ENCODE measurements at places on chromosomes 5 and 9.

DNA sequence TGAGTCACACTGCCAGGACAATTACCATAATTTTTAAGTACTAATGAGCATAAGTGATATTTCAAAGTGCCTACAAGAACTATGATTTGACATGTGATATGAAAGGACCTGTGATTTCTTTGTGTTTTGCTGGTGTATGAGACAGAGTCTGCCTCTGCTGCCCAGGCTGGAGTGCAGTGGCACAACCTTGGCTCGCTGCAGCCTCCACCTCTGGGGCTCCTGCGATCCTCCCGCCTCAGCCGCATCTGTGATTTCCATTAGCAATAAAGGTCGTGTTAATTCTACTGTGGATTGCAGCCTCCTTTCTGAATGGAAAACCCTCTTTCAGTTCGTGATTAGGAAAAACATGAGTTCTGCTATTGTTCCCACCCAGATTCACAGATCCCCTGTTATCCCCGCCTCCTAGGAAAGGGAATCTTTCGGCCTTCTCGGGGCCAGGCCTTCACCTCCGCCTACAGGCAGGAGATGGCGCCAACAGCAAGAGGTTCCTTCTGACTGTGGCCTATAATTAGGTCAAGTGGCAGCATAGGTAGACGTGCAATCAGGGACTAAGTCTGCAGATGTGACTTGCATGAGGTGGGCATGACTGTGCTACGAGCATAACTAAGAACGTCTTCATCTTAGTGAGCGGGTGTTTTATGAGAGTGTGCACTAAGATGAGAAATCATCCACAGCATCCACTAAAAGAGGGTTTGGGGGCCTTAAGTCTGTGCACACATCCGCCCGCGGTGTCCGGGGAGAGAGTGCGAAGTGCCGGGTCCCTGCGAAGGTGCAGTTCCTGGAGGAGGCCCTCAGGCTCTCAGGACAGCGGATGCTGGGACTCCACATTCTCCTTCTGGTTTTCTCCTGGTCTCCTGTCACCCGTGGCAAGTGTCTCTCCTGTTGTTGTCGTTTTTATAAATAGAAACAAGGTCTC is 23.1 kb downstream of the TRIM7 start:
- DNase-seq, result peak; percentile 83

- no peak for DNase-seq
These were observed 166.6 kb downstream of the AP3B1 start for GRCh38 chr5:78127875-78128274.

GRCh38 chr9:117394655-117395054 is 20.2 kb downstream of the ASTN2 start:
- no peak for DNase-seq

- no peak for DNase-seq
These were observed 87.2 kb downstream of the TLE4 start for GRCh38 chr9:79658926-79659325.

DNA sequence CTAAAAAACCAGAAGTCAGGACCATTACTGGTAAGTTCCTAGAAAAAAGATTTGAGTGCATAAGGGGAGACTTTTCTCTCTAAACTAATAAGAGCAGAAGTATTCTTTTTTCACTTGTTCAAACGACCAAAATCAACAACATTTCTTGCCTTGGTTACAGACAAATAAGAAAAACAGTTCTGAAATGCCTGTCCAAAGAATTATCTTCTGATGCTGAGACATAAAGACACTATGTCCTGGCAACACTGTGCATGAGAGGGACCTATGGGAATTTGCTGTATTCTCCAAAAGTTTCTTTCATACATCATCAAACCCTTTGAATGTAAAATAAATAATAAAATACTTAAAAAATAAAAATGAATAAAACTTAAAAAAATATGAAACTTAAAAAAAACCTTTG is 50.4 kb downstream of the ZNF474 start:
- no peak for DNase-seq

- DNase-seq, result no peak
These were observed 7.2 kb upstream of the IRX2 start for GRCh38 chr5:2758632-2759031.

DNA sequence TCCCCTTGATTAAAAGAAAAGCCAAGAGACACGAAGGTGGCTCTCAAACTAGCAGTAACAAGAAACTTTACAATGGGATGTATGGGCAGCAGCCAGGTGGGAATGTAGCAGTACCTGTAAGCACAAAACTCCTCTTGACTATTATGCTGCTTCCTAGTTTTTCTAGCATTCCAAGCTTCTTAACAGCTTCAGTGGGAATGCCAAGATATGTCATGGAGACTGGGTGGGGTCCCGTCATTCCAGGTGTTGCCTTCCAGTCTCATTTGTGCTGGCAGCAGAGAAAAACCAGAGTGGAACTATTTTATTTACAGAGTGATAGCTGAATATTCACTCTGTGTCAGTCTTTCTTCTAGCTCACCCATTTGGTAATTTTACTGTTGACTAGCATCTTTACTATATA is 236.6 kb downstream of the ARL15 start:
- DNase-seq, result no peak

DNA sequence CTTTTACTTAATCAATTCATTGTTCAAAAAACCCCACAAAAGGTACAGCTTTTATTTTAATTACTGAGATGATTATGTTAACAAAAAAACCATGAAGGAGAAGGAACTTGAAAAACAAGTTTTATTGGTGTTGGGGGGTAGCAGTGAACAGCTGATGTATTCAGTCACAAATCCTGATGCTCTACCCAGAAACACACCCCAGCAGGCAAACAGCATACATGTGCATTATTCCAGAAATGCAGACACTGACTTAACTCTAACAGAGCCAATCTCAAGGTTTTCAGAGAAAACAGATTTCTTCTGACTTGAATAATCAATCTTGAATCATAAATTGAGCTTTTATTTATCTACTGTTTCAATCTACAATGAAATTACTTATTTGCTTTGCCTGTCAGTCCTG is 175.2 kb downstream of the ZSWIM6 start:
- peak; percentile 6 for DNase-seq

DNA sequence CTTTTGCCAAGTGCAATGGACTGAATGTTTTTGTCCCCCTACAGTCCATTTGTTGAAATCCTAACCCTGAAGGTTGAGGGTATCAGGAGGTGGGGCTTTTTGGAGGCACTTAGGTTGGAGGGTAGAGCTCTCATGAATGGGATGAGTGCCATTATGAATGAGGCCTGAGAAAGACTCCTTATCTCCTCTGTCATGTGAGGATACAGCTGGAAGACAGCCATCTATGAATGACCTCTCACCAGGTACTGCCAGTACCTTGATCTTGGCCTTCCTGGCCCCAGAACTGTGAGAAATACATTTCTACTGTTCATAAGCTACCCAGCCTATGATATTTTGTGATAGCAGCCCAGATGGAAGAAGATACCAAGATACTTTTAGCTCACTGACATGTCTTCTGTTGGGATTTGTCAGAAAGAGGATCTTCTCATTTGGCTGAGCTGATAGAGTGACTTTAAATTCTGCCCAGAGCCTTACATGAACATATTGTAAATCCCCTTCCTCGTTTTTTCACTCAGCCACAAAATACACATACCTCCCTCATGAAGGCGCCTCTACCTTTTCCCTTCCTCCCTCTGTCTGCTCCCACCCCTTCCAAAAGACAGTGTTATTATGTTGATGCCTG is 256.4 kb downstream of the PDZD2 start:
- no peak for DNase-seq

DNA sequence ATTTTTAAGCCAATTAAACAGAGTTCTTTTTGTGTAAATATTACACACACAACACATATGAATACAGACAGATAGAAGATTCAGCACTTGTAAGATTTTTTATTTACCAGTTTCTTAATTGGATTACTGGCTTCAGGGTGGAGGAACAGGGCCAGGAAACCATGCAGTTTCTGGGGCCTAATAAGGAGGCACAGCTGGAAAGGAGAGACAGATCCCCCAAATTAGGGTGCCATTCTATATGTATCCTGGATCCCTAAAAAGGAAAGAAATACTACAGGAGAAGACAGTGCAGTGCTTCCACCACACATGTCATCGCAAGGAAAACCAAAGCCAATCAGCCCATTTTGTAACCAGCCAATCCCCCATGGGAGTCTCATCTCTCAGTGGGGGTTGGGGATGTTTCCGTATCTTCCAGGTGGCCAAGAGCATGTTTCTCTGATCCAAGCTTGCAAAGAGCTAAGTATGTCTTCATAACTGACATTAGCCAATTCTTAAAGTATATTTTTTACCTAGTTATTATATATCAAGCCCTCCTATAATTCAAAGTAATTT is 15.8 kb upstream of the ABO start:
- no peak for DNase-seq

DNA sequence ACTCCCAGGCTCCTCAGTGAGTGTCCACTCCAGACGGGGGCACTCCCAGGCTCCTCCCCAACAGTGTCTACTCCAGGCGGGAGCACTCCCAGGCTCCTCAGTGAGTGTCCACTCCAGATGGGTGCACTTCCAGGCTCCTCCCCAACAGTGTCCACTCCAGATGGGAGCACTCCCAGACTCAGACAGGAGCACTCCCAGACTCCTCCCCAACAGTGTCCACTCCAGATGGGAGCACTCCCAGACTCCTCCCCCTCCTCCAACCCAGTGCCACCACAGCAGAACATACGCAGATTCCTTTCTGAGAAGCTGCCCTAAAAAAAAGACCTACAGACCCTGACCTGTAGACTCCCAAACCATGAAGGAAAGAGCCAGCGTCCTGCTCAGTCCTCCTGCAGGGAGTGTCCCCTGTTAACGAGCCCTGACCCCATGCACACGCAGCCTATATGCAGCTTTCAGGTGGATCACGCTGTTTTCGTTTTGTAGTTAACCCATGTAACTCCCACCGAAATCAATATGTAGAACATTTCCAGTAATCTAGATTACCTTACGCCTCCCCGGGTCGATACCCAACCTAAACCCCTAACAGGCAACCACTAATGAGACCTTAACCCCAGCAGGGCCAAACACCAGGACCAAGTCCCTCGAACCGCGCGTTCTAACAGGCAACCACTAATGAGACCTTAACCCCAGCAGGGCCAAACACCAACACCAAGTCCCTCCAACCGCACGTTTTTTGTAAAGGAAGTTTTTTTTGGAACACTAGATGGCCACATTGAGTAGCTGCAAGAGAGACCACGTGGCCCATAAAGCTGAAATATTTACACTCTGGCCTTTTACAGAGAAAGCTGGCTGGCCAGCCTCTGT is 15.7 kb downstream of the PNPLA7 start:
- DNase-seq, result peak; percentile 79

- DNase-seq, result no peak
These were observed 8.7 kb downstream of the LHX6 start for GRCh38 chr9:122219856-122220672.

DNA sequence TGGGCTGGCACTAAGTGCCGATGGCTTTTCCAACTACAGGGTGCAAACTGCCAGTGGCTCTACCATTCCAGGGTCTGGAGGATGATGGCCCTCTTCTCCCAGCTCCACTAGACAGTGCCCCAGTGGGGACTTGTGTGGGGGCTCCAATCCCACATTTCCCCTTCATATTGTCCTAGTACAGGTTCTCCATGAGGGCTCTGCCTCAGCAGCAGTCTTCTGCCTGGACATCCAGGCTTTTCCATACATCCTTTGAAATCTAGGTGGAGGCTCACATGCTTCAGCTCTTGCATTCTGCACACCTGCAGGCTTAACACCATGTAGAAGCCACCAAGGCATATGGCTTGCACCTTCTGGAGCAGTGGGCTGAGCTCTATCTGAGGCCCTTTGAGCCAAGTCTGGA is 70.3 kb downstream of the TSSK1B start:
- DNase-seq, result no peak

GRCh38 chr5:98110282-98110691 is 663.2 kb upstream of the RGMB start:
- peak; percentile 66 for DNase-seq

- DNase-seq, result no peak
These were observed 10.7 kb upstream of the AGPAT2 start for GRCh38 chr9:136697821-136698526.

GRCh38 chr5:144971108-144971850 is 800.6 kb downstream of the KCTD16 start:
- DNase-seq, result no peak

DNA sequence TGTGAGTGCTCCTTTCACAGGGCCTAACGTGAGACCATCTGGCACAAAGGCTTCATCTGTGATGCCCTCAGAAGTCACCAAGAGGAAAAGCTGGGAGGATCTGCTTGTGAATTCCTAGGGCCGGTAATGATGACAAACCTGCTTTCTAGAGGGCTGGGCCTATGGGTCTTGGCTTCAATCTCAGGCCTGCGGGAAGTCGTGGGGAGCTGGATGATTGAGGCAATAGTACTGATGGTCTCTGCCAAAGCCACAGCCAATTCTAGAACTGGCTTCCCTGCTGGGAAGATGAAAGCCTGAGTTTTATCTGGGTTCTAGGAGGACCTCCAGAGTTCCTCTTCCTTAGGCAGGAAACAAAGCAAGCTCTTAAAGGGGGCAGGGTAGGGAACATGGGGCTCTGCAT is 102.7 kb downstream of the TMEM215 start:
- DNase-seq, result no peak

DNA sequence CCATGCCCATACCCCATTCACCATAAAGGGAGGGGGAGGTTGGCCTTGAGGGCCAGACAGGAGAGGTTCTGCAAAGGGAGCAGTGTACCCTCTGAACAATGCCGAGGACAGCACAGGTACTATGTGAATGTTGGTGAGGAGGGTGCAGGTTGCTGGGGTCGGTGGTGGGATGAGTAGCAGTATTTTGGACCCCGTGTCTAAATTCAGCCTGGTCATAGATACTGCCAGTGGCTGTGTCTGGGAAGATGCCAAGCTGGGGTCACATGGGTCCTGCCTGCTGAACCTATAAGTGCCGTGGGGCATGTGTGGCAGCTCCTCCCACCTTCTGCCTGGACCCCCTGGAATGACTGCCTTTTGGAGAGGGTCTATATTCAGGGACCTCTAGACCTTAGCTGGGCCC is 11.4 kb upstream of the SPINK4 start:
- DNase-seq, result no peak

DNA sequence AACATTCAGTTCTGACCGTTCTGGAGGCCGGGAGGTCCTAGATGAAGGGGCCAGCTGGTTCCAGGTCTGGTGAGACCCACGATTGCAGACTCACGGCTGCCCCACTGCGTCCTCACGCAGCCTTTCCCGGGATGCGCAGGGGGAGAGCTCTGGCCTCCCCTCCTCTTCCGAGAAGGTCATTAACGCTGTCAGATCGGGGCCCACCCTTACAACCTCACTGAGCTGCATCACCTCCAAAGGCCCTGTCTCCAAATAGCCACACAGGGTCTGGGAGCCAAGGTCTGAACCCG is 66.6 kb upstream of the PPP1R26 start:
- DNase-seq, result no peak

GRCh38 chr9:91060520-91061343 is 259.1 kb downstream of the SYK start:
- DNase-seq, result peak; percentile 94

- DNase-seq, result no peak
These were observed 21.9 kb upstream of the CTSV start for GRCh38 chr9:97060796-97061195.

- no peak for DNase-seq
These were observed 27.6 kb upstream of the GLRA1 start for GRCh38 chr5:151952238-151952637.

GRCh38 chr9:22976454-22976853 is 529.8 kb downstream of the DMRTA1 start:
- DNase-seq, result peak; percentile 69

Measured in PC-3 (cell line).